ENCODE measurements at places on chromosomes 13 and 19.

DNA sequence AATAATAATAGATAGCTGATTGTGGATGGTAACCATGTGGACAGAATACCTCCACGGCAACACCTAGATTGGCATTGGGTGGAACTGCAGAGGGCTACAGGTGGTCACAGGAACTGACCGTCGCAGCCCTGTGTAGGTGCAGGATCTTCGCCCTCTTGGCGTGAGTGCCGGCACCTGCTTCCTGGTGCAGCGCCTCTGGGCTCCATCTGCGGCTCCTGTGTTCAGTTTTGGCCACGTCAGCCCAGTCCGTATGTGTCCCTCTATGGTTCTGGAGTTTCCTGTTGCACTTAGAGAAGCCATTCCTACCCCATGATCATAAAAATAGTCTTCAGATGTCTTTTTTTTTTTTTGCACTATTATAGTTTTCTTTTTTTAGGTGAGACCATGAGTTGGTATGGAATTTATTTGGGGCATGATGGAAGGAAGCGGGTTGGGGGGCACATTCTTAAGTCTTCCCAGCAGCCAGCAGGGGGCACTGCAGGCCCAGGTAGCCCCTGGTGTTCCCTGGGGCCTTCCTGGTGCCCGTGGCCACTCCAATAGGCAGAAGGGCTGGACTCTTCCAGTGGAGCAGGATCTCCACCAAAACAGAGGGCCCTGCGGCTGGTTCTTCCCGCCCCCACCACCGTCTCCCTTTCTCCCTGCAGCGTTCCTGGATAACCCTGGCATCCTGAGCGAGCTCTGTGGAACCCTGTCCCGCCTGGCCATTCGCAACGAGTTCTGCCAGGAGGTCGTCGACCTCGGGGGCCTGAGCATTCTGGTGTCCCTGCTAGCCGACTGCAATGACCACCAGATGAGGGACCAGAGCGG is 10.1 kb upstream of the SLC25A42 start:
- DNase-seq: peak; percentile 84

DNA sequence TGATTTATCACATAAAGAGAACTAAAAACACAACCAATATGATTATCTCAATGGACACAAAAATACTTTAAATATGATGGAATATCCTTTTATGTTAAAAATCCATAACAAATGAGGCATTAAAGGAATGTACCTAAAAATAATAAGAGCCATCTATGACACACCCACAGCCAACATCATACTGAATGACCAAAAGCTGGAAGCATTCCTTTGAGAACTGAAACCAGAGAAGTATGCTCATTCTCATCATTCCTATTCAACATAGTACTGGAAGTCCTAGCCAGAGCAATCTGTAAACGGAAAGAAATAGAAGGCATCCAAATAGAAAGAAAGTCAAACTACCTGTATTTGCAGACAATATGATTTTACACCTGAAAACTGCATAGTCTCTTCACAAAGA is 671.0 kb downstream of the SLITRK1 start:
- DNase-seq: no peak

DNA sequence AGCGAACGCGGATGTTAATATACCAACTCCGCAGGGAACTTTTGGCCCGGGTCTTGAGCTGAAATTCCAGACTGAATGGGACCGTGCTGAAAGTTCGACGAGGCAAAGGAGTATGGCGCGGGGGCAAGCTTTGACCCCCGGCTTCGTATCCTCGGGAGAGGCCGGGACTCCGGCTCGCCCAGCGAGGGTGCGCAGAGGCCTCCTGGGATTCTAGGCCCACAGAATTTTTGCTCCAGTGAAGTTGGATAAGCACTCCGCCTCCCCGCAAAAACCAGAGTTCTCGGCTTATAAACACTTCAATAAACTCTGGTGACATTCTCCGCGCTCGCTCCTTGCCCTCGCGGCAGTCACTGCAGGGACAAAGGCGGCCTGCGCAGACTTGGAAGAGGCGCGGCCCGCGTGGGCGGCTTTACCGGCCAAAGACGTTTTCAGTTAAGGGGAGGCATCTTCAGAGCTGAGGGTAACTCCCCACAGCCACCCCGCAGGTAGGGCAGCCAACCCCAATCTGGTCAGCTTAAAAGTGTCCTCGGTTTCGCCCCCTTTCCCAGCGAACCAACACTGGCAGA is 112.6 kb downstream of the KCNRG start:
- DNase-seq: no peak

DNA sequence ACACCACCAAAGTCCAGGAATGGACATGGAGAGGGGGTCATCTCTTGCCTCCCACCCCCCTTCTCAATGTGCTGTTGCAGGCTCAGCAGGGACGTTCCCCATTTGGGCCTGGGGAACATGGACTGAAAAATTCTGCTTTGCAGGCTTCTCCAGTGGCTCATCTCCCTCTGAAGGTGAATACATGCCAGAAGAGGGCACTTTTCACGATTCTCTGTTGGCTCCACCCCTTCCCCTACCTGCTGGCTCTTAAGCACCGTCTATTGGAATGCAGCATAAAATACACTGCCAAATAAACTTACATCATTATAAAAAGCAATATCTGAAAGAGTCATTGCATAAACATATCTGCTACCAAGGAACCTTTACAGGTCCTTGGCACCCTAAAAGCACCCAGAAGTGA is 35.7 kb downstream of the NHLRC3 start:
- DNase-seq: no peak

DNA sequence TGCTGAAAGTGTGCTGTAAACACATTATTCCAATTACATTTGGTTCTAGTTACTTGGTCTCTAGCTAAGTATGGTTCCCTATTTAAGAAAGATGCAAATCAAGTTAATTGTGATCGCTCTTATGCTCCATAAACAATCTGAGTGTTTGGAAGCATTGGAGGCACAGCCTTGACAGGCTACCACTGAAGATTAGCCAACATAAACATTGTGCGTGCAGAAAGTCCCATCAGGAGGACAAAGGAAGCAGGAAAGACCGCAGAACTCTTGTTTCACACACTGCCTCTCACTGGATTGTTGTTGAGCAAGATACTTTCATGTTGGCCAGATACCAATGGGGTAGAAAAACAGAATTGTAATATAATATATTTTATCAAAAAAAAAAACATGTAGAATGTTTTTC is 814.4 kb downstream of the EFNB2 start:
- DNase-seq: no peak

DNA sequence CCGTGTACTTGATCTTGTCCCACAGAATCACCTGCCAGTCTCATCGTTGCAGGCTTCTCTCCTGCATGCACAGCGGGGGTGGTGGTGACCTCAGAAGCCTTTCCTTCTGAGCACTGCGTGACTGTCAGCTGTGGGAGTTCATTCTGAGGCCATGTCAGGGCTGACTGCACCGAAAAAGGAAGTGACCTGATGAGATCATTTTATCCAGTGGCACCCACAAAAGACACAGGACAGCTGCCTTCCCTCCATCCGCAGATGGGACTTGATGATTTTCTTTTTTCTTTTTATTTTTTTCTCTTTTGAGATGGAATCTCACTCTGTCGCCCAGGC is 89.7 kb downstream of the RAB20 start:
- no peak for DNase-seq

DNA sequence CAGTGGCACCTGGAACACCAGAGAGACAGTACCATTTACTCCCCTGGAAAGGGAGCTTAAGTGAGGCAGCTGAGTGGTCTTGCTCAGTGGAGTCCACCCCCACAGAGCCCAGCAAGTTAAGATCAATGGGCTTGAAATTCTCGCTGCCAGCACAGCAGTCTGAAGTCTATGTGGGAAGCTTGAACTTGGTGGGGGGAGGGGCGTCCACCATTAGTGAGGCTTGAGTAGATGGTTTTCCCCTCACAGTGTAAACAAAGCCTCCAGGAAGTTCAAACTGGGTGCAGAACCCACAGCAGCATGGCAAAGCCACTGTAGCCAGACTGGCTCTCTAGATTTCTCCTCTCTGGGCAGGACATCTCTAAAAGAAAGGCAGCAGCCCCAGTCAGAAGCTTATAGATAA is 30.3 kb upstream of the CEACAM4 start:
- no peak for DNase-seq

- no peak for DNase-seq
Measured at GRCh38 chr19:4075373-4075772, 8.7 kb upstream of the ZBTB7A start.

DNA sequence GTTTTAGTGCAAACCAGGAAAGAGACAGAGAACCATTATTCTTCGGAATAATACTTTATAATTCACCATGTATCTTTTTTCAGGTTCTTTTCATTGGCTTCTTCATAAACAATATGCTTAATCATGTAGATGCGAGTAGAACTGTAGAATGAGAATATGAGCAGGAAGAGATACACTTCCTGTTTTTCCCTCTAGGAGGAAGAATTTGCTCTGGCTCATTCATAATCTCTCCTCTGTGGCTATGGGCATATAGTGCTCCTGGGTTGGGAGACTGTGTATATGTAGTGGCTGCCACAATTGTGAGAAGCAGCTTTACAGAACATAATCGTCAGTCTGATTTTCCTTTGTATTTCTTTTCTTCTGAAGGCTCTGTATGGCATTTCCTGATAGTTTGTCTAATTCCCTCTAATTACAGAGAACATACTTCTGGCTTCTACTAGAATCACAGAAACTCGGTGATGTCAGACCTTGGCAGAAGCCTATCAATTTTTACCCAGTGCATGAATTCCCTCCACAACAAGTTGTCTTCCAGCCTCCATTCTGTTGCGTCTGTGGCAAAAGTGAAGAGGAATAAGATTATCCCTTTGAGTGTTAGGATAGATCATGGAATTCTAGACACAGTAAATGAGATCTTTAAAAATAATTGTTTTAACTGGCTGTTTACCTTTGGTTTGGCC is 2.9 kb upstream of the DCLK1 start:
- no peak for DNase-seq

- DNase-seq: no peak
Measured at GRCh38 chr13:97266772-97267417, 44.8 kb downstream of the MBNL2 start.

DNA sequence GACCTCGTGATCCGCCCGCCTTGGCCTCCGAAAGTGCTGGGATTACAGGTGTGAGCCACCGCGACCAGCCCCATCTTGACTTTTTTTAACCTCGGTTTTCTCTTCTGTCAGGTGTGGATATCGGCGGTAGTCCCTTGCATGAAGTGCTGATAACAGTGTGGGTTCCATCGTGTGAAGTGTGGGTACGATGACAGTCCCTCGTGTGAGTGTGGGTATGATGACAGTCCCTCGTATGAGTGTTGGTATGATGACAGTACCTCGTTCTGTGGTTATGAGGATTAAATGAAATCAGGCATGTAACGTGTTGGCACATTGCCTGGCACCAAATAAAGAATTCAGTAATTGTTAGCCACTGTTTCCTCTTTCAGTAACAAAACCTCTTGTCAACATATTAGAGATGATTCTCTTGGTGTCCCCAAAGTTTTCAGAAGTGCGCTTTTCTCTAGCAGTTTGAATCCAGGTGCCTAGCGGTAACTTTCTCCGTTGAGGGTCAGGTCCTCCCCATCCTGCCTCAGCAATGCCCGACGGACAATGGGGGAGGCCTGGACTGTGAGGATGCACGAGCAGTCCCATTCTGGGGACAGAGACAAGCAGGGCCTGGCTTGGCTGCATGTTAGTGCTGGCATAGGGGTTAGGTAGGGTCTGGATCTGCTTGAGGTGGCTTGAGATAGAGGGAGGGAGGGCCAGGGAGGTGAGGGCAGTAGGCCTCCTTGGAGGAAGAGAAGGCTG is 15.3 kb downstream of the GATAD2A start:
- no peak for DNase-seq

- DNase-seq: peak; percentile 99
Measured at GRCh38 chr19:43754503-43755255, at the start of gene SMG9. TSS of gene SMG9 (minus strand) at chr19:43754962. CDS start at chr19:43750741, 4,221 bp downstream.

- no peak for DNase-seq
Measured at GRCh38 chr19:43532571-43532961, 422 bp upstream of the ZNF575 start.

DNA sequence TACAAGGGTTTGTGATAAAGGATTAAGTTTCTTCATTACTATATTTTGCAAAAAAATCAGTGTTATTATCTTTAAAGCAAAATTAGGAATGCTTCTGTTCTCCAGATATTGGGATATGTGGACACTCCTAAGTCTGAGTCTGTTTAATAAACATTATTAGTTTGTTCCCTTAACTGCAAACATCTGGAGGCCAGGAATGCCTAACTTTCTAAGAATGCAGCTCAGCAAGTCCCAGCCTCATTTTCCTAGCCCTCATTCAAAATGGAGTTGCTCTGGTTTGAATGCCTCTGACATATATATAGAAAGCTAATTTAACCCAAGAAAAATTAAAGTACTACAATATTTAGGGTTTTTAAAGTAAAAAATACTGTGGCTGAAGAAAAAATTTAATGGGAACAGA is 33.6 kb upstream of the EDNRB start:
- no peak for DNase-seq
